ENCODE measurements at places on chromosomes 12 and 14. TPM values are rescaled to one million over a fixed set of nuclear protein-coding genes. Genes with fewer than 3 reads are reported as not detected.

DNA sequence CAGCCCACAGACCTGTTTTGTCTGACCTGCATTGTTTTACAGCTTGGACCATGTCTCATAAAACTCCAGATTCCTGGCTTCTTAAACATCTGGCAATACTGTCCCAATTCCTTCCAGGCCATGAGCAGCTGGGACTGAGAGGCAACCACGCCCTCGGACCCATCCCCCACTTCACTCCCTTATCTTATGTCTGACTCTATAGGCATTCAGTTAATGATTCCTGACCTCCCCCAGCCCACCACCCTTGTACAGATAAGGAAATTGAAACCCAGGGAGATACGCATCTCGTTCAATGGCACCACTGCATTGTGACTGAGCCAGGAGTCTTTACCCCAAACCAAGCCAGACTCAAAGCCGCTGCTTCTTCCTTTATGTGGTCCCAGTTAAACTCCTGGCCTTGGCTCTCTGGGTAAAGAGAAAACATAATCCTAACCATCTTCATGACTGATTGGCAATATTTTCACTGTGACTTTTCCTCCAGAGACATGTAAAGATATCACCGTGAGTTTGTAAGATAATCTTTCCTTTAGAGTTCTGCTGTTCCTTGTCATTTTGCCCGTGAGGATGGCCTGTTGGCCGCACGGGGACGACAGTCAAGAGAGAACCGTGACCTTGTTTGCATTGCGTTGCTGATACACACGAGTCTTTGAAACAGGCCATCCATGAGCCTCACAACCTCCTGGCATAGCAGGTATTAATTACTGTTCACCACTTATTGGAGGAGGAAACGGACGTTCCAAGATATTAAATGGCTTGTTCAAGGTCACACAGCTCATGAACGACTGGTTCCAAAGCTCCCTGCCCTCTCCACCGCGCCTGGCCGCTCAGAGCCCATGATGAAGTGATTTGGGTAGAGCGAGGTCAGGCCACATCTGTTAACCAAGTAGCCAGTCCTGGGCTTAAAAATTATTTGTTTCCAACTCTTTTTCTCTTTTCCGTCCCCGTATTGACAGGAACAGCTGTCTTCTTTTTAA, 39.4 kb downstream of the MAP1LC3B2 start:
- H3K36me3 ChIP-seq: no peaks in the 10 kb centered on the region
- no peak overlapping the region for H3K4me3 ChIP-seq
- peak overlapping the region; percentile 74 for H3K27ac ChIP-seq
- no peak for DNase-seq
- peaks cover 42% of the 10 kb centered on the region for H3K4me1 ChIP-seq

DNA sequence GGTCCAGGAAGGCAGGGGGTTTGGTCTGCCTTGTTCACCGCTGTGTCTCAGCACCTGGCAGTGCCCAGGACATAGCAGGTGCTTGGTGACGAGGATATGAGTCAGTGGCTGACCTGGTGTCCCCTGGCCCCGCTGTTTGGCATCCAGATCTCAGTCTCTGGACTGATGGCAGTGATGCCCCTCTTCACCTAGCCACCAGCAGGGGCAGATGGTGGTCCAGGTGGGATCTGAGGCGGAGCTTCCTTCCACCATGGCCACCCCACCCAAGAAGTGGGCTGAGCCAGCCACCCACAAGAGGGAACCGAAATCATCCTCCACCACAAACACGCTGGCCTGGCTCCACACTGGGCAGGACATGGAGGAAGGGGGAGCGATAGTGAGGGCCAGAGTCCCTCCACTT, 16.1 kb upstream of the SH2B3 start:
- no peak overlapping the region for H3K4me3 ChIP-seq
- H3K27me3 ChIP-seq: no peaks in the 10 kb centered on the region
- H3K36me3 ChIP-seq: no peaks in the 10 kb centered on the region
- H3K27ac ChIP-seq: no peak overlapping the region

- H3K4me1 ChIP-seq: no peaks in the 10 kb centered on the region
- no peak for DNase-seq
- no peak overlapping the region for H3K27ac ChIP-seq
- no peak overlapping the region for H3K4me3 ChIP-seq
Observed at GRCh38 chr12:66025477-66025876, 105.1 kb downstream of the LLPH start.

The RNFT2 gene
- 5.3 TPM for total RNA-seq

GRCh38 chr12:41619705-41620104, 431.6 kb downstream of the PDZRN4 start:
- no peaks in the 10 kb centered on the region for H3K36me3 ChIP-seq
- no peak overlapping the region for H3K4me3 ChIP-seq
- no peak for DNase-seq

- no peaks in the 10 kb centered on the region for H3K36me3 ChIP-seq
- H3K4me1 ChIP-seq: no peaks in the 10 kb centered on the region
- no peaks in the 10 kb centered on the region for H3K27me3 ChIP-seq
- H3K27ac ChIP-seq: no peak overlapping the region
- no peak for DNase-seq
- H3K4me3 ChIP-seq: no peak overlapping the region
Observed at GRCh38 chr12:81705586-81705985, 53.6 kb downstream of the PPFIA2 start.

DNA sequence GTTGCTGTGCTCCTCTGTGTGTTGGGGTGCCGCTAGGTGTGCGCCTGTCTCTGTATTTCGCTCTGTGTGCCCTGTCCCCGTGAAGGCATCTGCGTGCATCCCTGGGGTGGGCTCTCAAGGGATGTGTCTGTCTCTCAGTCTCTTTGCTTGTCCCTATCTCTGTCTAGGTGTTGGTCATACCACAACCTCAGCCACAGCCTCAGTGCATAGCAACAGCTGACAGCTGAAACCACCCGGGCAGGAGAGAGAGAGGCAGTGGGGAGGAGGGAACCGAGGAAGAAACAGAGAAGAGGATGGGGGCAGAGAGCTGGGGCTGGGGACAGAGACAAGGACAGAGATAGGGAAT, 953 bp upstream of the NXPH4 start:
- no peak overlapping the region for H3K27ac ChIP-seq
- H3K4me3 ChIP-seq: no peak overlapping the region
- H3K36me3 ChIP-seq: no peaks in the 10 kb centered on the region
- H3K4me1 ChIP-seq: peaks cover 15% of the 10 kb centered on the region

The P3H3 gene
- 33.6 TPM for total RNA-seq
